Stimulated activated CD8-positive, alpha-beta memory T cell treated with anti-CD3 and anti-CD28 coated beads, Interleukin-4, amount 100 ng/mL, for 1 hour (primary cell): ENCODE measurements at places on chromosomes 5 and 9.

GRCh38 chr5:100827481-100827889 lies 75.6 kb downstream of the ST8SIA4 start:
- DNase-seq = no peak

- DNase-seq = no peak
Observed at GRCh38 chr5:65796269-65796668, 74.3 kb downstream of the NLN start.

- DNase-seq = no peak
Observed at GRCh38 chr9:93138171-93138764, 4.2 kb upstream of the NINJ1 start.

GRCh38 chr9:80213613-80214012 lies 641.8 kb downstream of the TLE4 start:
- DNase-seq = no peak

GRCh38 chr9:128637656-128638055 lies 19.0 kb downstream of the DYNC2I2 start:
- DNase-seq = no peak

DNA sequence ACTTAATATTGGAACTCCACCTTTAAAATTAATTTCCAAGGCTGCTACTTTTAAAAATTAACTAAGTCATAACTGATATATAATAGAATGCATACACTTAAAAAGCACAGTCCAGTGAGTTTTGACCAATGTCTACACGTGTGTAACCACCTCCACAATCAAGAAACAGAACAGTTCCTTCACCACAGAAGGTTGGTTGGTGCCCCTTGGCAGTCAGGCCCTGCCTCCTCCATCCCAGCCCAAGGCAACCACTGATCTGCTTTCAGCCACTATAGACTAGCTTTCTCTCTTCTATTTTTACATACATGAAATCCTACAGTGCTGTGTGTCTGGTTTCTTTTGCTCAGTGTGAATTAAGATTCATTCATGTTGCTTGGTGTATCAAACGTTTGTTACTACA lies 215.2 kb downstream of the CRB2 start:
- no peak for DNase-seq

- DNase-seq = no peak
Observed at GRCh38 chr5:150353032-150353675, 4.3 kb upstream of the TCOF1 start.

DNA sequence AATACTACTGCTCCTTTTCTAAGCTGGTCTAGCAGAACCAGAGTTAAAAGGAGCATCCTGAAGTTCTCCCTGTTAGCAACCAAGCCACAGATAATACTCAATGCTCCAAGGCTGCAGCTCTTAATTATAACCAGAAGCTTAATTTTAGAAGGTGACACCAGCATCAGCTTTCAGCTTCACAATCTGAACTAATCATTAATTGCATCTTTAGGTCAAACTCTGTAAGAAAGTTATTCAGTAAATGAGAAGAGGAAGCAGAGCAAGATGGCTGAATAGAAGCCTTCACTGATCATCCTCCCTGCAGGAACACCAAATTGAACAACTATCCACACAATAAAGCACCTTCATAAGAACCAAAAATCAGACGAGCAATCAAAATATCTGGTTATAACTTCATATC lies 38.5 kb downstream of the APBA1 start:
- DNase-seq = no peak
